ENCODE measurements at places on chromosomes 6 and 20.

GRCh38 chr20:1131354-1131753 is 13.0 kb downstream of the PSMF1 start:
- DNase-seq, result no peak

- no peak for DNase-seq
These were observed 168.3 kb upstream of the SPACA1 start for GRCh38 chr6:87879132-87879861.

- peak; percentile 62 for DNase-seq
These were observed 271.4 kb upstream of the MAN1A1 start for GRCh38 chr6:119620846-119621555.

- no peak for DNase-seq
These were observed 85.5 kb upstream of the ZNF217 start for GRCh38 chr20:53678990-53679596.

DNA sequence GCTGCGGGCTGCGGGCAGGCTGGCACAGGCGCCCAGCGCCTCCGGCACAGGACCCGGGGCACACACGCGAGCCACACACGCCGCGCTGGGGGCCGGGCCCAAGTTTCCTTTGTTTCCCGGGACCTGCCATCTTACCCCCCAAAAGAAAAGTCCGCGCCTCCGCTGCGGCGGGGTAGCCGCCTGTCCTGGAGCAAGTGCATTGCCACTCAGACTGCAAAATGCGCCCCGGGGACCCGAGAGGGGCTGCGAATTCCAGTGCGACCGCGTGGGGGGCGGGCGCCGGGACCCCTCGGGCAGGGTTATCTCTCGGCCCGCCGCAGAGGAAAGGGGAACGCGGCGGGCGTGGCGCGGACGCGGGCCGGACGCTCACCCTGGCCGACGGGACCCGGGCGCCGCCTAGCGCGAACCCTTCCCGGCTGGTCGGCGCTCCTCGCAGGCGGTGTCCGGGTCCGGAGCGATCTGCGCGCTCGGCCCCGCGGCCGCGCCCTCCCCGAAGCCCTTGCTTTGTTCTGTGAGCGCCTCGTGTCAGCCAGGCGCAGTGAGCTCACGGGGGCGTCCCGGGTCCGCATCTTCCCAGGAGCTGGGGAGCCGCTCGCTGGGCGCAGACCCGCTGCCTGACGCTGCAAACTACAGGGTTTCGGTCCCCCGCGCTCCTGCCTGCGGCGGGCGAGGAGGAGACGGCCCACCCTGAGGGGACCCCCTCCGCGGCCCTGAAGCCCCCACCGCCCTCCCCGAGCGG is 639 bp upstream of the CD24 start:
- no peak for DNase-seq

- DNase-seq, result no peak
These were observed 259.0 kb downstream of the SYNE1 start for GRCh38 chr6:152378169-152378568.

DNA sequence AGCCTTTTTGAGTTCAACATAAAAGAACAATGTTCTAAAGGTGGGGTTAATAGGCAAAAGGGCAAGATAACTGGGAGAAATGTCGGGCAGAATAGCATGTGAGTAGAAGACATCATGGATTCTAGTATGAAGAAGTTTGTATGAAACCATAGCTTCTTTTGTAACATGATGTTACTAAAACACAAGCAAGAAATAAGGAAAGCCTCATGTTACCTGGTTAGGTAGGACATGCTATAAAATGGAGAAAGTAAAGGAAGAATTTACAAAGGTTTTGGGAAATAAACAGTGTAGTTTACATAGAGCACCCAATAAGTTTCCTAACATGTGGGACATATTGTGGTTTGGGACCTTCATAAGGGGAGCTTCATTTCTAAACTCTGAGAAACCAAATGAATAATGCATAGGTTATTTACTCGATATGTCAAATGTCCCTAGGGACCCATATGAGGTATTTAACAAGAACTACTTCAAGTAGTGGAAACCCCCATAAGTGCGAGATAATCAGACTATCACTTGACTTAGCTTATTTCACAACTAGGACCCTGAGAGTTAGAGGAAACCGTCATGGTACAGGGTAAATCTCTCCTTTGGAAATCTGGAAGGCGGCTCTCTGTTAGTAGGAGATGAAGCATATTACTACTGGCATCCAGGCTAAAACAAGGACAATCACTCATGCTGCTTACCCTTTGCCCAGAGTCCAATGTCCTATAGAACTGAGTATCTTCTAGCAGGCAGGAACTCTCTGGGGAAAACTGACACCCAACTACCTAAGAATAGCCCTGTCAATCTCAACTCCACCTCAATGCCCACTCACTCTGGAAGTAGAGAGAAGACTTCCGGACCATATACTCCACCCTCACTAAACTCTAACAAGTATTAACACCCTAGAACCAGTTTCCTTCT is 57.5 kb downstream of the ILRUN start:
- DNase-seq, result no peak

DNA sequence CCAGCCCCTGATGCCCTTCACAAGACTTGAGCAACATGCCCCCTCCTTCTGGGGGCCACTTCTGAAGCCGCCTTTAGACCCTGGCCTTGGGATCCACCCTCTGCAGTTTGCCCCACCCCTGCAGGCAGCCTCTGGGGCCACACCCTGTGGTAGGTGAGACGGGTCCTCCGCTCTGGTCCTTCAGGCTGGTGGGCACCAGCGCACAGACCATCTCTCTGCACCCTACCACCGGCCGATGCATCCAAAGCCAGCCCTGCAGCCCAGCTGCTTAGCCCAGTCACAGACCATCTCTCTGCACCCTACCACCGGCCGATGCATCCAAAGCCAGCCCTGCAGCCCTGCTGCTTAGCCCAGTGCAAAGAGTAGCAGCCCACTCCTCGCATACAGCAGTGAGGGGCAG is 159.3 kb upstream of the ECI2 start:
- DNase-seq, result no peak

DNA sequence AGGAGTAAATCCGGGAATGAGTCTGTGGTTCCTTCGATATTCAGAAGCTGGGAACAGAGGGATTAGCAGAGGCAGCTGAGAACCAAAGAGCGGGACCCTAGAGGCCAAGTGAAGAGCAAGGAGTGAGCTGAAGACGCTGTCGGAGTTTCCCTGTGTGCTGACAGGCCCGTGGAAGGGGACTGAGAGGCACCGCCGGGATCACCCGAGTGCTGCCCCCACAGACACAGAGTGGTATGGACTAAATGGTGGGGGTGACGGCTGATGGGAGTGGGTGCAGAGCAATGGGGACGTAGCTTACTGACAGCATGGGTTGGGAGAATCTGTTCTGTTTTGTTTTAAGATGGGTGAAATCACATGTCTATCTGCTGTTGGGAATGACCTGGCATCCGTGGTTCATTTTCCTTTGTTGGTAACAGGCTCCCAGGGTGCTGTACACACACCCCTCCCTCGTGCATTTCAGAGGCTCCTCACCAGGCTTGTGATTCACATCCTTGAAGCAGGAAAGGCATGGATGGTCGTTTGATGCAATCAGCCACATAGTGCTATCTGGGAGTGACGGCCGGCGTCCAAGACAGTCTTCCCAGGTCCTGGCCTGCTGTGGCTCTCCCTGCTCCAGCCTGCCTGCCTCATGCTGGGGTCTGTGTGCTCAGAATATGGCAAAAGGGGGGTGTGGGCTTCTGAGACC is 97.4 kb downstream of the THBS2 start:
- DNase-seq, result no peak

DNA sequence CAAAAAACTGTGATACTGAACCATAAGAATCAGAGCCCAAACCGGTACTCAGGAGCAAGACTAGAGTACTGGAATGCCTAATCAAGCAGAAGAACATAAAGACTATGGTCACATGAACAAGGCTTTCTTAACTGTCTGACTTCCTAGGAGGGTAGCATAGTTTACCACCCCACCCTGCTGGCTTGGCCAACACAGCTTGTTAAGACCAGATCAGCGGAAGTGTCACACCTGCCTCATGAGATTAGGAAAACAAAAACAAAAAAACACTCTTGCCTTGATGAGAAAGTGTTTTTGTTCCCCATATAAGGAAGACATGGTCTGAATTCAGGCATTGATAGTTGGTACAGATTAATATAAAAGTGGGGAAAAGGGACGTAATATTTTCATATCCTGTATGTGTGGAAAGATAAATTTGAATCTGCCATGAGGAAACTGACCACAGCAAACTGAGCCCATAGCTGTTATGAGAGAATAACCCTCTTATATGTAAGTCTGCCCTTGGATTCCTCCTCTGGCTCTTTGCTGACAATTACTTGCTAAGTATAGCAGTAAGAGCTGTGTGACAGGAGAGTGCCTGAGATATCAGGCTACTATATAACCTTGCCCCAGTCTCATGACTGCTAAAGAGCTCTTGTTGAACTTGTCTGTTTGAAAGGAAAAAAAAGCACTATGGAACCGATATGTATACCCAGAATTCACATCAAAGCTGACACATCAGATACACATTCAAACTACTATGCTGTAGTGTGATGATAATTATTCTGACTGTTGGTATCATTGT is 197.1 kb downstream of the EPHA7 start:
- no peak for DNase-seq

GRCh38 chr6:121506761-121507754 is 71.6 kb downstream of the GJA1 start:
- DNase-seq, result no peak

GRCh38 chr6:26233649-26234420 is 131.2 kb upstream of the BTN3A2 start:
- DNase-seq, result no peak

All from amniotic stem cell (primary cell).